ENCODE measurements at places on chromosomes 7 and 10. TPM values are rescaled to one million over a fixed set of nuclear protein-coding genes. Genes with fewer than 3 reads are reported as not detected.

The POLR2J gene
- total RNA-seq, result 52.3 TPM

The PDE1C gene
- 0.34 TPM for total RNA-seq

The ANKRD22 gene
- not detected for total RNA-seq

The AKR1C3 gene
- 0.33 TPM for total RNA-seq

The CLDN3 gene
- not detected for total RNA-seq

The FAM131B gene
- total RNA-seq, result 0.15 TPM

The CDHR1 gene
- under 0.01 TPM for total RNA-seq

The ATE1 gene
- 28.6 TPM for total RNA-seq

The CALHM3 gene
- total RNA-seq, result not detected

Measured in melanocyte of skin (primary cell).